ENCODE measurements at places on chromosomes 12 and 14. TPM values are rescaled to one million over a fixed set of nuclear protein-coding genes. Genes with fewer than 3 reads are reported as not detected.

AICDA gene
- 0.80 TPM for polyA plus RNA-seq

LMO3 gene
- 9.0 TPM for polyA plus RNA-seq

CACNA2D4 gene
- polyA plus RNA-seq = 5.4 TPM

FOXJ2 gene
- 8.6 TPM for polyA plus RNA-seq

SLC11A2 gene
- 3.9 TPM for polyA plus RNA-seq

LALBA gene
- polyA plus RNA-seq = not detected

ANKS1B gene
- polyA plus RNA-seq = 1.0 TPM

IGF1 gene
- 7.4 TPM for polyA plus RNA-seq

KRT78 gene
- 0.20 TPM for polyA plus RNA-seq

PPFIA2 gene
- not detected for polyA plus RNA-seq

TMEM30B gene
- polyA plus RNA-seq = 21.0 TPM

SDR9C7 gene
- polyA plus RNA-seq = not detected

PRR4 gene
- not detected for polyA plus RNA-seq

CCDC38 gene
- polyA plus RNA-seq = not detected

TMEM120B gene
- polyA plus RNA-seq = 5.3 TPM

OAS1 gene
- 109 TPM for polyA plus RNA-seq

PLBD1 gene
- polyA plus RNA-seq = 24.4 TPM

IFNG gene
- not detected for polyA plus RNA-seq

LRFN5 gene
- polyA plus RNA-seq = under 0.01 TPM

TOMM20L gene
- polyA plus RNA-seq = 0.25 TPM

TAS2R19 gene
- not detected for polyA plus RNA-seq

TESPA1 gene
- polyA plus RNA-seq = 10.3 TPM

USP44 gene
- not detected for polyA plus RNA-seq

CCDC177 gene
- polyA plus RNA-seq = not detected

GDF3 gene
- not detected for polyA plus RNA-seq

SMAGP gene
- 81.7 TPM for polyA plus RNA-seq
